ENCODE measurements at places on chromosomes 1 and 21. TPM values are rescaled to one million over a fixed set of nuclear protein-coding genes. Genes with fewer than 3 reads are reported as not detected.

LRRC71 gene
- total RNA-seq = not detected

- DNase-seq = no peak
Measured at GRCh38 chr1:229666585-229666984, 40.5 kb downstream of the URB2 start.

- DNase-seq = peak; percentile 57
Measured at GRCh38 chr1:13808729-13809131, 108.7 kb downstream of the PRDM2 start.

DNA sequence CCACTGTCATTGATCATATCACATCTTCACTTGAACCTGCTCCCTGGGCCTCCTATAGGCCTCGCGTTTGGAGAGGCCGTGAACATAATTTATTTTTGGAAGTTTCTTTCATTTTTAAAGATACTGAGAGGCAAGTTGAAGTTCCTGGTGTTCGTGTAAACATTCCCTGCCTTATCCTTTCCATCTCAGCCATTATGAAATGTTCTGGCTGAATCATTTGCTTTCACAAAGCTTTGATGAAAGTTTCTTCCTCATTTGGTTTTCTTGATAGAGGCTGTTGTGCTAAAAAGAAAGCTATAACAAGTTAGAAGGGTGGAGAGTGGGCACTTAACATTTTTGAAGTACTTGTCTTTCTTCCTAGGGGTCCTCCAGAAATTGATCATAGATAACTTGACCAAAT, 15.5 kb downstream of the CAMTA1 start:
- peak; percentile 88 for DNase-seq

Measured in fibroblast of villous mesenchyme (primary cell).